NCI-H2081 treated with DMSO at 0.1 percent for 48 hours (cell line): ENCODE measurements at places on chromosomes 1 and 21.

- DNase-seq: no peak
Observed at GRCh38 chr21:15208786-15209185, 144.0 kb upstream of the NRIP1 start.

- DNase-seq: no peak
Observed at GRCh38 chr1:110485725-110486124, 33.2 kb downstream of the KCNA10 start.

GRCh38 chr21:44006017-44006619 lies 6.0 kb upstream of the TRAPPC10 start:
- no peak for DNase-seq

GRCh38 chr1:7010534-7011200 lies 225.4 kb downstream of the CAMTA1 start:
- no peak for DNase-seq

DNA sequence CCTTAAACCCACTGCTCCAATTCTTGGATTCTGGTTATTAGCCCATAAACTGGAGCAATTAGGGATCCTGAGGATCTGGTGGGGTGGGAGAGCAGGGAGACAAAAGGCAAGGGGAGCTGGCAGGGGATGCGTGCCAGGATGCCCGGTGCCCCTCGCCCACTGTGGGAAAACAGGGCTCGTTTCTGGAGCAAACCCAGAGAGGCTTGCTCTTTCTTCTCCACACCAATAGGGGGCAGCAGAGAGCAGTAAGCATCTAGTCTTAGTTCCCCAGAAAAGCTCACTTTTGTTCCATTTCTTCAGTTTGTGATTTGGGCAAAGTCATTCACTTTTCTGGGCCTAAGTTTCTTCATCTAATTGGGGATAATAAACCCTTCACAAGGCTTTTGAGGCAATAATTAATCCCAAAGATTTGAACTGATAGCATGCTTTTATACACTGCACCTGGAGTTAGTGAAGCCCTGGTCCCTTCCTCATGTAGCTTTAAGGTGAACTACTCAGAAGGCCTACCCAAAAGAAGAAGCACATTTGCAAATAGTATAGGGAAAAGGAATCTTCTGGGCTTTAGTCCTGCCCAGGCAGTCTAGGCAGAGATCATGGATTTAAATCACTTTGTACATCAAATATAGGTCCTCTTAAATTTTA lies 160.6 kb upstream of the USP24 start:
- DNase-seq: no peak

GRCh38 chr1:4215391-4215790 lies 315.3 kb upstream of the C1orf174 start:
- DNase-seq: no peak

DNA sequence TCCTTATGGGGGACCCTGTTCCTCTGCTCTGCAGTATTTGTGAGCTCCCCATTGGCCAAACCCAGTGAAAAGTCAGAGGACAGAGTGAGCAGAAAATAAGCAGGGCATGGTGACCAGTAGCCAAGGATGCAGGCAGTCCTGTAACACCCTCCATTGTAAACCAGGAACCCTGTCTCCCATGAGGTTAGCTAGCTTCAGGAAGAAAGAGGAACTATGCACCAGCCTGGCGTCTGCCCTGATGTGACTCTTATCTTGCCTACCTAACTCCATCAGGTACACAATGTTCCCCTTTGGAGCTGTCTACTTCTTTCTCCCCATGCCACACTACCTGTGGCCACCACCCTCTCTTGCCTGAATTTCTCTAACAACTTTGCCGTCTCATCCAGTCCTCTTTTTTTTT lies 119.2 kb downstream of the LRIG2 start:
- no peak for DNase-seq

DNA sequence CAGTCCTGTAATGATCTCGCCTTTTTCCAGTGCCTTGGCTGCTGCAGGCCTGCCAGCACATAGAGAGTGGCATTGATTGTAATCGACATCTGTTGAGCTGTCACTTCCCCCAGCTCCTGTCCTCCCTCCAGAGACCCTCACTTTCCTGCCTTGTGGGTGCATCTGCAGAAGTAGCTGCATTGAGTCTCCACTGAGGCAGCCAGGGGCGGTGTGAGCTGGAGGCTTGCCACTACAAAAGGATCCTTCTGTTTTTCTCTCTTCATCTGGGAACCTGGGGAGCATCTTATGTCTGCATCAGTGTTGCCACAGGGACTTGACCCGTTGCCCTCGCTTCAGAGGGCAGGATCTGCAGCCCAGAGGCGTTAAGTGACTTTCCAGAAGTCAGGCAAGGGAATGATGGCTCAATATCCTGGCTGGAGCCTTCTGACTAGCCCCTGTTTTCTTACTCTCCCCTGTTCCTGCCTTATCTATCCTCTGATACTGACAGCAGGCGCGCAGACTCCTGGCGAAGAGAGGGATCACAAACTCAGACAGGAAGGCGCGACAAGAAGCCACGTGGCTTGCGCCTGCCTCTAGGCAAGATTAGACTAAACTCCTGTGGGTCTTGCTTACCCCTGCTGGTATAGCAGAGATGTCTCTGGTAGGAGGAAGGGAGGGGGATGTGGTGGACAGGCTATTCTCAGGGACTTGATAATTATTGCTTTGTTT lies 13.3 kb upstream of the FMOD start:
- no peak for DNase-seq

GRCh38 chr1:152621993-152622392 lies 910 bp downstream of the LCE3A start:
- no peak for DNase-seq

DNA sequence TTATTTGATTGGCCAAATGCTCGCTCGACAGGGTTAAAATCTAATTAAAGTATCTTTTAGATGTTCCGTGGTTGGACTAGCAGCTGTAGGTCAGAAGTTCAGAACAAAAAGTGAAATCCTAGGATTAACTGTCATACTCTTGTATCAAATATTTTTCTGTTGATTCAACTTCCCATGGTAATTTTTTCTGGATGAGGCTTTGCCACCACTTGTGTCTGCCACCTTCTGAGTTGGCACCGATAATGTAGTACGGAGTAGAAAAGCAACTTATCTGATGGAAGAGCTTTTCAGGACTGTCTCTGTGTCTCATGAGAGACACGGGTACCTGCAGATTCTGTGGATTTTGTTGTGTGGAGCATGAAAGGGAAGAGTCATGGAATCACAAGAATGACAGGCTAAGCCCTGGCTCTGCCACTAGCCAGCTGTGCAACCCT lies 44.6 kb upstream of the CNN3 start:
- DNase-seq: no peak

DNA sequence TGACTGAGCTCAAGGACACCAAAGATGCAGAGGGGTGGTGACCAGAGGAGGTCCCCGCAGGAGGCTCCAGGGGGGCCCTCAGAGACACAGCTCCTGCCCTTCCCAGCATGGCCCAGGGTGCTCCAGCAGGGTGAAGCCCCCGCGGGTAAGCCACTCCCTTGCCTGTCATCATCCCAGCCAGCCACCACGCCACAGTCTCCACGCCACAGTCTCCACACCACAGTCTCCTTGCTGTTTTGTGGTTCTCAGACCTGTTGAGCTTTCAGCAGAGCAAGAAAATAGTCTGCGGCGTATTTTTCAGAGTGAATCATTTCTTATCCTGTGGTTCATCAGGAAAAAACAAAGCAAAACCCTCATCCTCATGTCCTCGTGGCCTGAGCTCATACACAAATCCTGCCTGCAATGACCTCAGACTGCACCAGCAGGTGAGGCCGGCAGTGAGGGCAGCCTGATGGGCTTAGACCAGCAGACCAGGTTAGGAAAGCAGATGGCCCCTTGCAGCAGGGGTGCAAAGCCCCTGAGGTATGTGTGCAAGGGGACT lies 25.7 kb upstream of the ABCG1 start:
- no peak for DNase-seq

DNA sequence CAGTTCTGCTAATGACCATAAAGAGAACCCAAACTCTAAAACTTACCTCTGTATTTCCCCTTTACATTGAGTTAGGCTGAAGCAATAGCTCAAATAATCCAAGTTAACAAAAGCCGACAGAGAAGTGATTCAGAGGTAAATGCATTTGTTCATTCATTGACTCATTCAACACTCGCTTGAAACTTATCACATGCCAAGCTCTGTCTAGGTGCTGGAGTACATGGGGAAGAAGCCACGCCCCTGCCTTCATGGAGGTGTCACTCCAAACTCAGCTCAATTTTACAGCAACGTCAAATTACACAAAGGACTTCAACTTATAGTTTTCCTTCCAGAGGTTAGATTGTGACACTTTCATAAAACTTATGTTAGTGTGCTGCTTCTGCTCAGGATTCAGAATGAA lies 45.8 kb downstream of the SLC25A24 start:
- no peak for DNase-seq

DNA sequence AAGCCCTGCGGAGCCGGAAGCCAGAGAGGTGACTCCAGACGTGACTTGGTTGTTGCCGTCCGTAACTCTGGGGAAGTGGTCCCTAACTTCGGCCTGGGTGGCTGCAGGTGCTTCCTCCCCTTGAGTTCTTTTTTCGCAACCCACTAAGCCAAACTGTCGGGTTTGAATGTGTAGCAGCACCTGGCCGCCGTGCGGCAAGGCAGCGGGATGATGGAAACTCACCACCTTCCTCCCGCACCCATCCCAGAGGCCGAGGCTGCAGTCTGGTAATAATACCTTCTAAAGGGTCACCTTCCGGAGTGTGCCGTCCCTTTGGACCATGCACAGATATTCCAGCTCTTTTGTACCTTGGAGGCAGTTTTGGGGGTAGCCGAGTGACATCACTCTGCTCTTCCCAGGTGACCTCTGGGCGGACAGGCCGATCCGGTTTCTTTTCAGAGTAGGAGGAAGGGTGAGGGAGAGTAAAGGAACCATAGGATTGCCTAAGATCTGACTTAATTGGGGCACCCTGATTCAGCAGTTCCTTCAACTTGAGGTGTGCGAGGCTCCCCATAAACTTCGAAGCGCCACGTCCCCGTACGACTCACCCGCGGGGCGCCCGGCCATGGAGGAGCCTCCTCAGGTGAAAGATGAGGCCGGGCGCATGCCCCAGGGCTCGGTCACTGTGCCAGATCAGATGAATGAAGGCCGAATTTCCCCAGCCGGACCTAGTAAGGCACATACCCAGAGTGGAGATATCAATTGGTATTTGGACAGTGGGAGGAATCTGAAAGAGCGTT lies 1.0 kb downstream of the KCNK1 start:
- no peak for DNase-seq

- peak; percentile 67 for DNase-seq
Observed at GRCh38 chr1:32612189-32612881, 38.0 kb downstream of the ZBTB8OS start.

DNA sequence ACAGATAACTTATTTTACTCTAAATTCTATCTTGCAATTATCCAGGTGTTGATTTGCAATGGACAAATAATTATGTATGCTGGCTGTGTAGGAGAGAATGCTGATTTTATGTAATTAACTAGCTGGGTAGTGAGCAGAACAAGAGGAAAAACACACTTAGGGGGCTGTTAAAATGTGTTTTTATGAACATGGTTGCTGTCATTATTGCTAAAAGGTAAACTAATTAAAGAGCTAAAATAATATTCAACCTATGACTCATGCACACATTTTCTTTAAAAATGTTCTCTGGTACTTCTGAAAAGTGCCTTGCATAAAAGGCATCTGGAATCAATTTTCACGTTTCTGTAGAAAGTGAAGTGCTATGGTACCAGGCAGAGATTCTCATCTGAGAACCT lies 192.8 kb upstream of the C8B start:
- DNase-seq: no peak

DNA sequence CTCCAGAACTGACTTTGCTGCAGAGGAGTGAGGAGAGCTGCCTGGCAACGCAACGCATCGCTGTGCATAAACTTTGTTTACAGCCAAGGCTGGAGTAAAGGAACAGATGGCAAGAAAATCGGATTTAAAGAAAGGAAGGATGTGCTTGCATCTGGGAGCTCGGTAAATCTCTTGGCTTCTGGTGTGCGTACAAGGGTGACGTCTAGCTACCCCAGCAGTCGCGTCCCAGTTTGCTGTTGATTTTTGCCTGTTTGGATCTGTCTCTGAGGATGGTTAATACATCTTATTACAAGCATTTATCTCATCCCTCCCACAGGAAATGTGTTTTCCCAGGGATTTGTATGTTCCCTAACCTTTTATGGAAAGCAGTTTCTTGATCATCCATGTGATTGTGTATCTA lies 73.3 kb upstream of the RALGPS2 start:
- no peak for DNase-seq

DNA sequence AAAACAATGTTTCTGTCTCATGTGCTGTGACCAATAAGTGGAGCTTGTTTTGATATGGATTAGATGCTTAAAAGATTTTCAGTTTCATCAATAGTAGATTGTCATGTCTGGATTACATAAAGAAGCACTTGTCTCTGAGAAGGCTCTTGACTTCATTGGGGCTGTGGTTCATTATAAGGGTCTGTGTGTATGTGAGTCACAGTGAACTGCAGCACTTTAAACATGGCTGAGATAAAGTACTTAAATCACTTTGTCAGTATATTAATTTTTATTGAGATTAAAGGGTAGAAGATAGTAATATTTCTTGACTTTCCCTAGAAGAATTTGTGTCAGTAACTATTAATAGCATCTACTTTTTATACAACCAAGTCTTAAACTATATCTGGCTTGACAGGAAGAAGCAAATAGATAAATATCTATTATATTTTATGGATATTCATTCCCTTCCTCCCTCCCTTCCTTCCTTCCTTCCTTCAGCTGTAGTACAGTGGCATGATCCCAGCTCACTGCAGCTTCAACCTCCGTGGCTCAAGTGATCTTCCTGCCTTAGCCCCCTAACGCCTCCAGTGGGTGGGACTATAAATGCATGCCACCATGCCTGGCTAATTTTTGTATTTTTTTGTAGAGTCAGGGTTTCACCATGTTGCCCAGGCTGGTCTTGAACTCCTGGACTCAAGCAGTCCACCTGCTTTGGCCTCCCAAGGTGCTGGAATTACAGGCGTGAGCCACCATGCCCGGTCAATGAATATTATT lies 48.8 kb downstream of the ZFYVE9 start:
- DNase-seq: no peak

DNA sequence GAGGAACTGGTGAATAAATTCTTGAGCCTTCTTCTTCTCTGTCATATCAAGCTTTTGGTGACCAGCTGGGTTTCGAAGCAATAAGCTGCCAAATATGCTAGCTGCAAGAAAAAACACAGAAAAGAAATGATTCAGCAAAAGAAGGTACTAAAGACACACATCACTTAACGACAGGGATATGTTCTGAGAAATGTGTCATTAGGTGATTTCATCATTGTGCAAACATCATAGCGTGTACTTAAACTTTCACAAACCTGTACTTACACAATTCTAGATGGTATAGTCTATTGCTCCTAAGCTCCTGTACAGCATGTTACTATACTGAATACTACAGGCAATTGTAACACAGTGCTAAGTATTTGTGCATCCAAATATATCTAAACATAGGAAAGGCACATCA lies 2.9 kb upstream of the MTF1 start:
- DNase-seq: no peak

GRCh38 chr1:21514245-21514644 lies 5.0 kb downstream of the ALPL start:
- no peak for DNase-seq

GRCh38 chr1:71019233-71019969 lies 28.2 kb downstream of the PTGER3 start:
- no peak for DNase-seq
